IPS-NIHi11 (cell line): ENCODE measurements at places on chromosomes 12 and 14.

GRCh38 chr12:243381-243780 is 19.3 kb downstream of the SLC6A13 start:
- DNase-seq, result no peak

DNA sequence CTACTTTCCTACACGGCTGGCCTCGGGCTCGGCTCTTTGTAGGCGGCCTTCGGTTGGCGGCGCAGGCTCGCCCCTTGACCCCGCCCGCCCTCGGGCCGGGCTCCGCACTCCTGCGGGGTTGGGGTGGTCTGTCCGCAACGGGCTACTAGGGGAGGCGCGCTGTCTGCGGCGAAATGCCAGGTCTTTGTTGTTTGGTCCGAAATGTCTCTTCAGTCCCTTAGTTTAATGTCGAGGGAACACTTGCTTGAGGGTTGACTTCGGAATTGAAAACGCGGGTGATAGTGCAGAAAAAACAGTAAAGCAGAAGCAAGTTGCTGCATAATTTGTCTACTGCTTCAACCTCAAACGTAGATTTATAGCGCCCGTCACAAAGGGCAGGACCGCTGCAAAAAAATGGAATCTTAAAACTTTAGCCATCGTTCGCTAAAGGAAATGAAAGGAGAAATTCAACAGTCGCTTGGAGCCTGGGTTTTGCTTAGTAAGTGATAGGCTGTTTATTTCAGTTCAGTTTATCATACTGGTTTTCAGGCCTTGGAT is 390 bp downstream of the JKAMP start:
- no peak for DNase-seq

- no peak for DNase-seq
These were observed 6.4 kb upstream of the ADSS1 start for GRCh38 chr14:104717646-104718045.

GRCh38 chr14:44901696-44902095 is 60.1 kb downstream of the KLHL28 start:
- no peak for DNase-seq

DNA sequence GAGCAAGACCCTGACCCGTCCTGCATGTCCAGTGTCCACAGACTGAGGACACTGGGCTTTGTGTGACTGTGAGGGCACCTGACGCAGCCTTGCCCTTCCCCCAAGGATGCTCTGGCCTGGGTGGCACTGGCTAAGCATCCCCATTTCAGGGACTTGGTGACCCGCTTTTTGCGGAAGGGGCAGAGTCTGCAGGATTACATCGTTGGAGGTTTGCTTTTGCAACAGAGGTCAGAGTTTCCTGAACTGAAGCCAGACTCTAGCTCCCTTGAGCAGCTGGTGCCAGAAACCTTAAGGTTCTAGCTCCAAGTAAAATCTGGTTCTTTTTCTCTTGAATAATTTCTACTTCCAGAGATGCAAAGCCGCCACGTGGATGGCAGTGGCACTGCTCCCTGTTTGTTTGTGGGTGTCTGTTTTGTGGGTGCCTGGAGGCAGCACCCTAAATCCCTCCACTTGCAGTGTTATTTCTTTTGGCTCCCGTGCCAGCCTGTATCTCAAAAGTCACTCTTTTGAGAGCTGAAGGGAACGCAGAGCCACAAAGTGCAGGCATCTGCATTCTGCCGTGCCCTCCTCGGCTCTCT is 184.7 kb downstream of the TSPAN9 start:
- no peak for DNase-seq

DNA sequence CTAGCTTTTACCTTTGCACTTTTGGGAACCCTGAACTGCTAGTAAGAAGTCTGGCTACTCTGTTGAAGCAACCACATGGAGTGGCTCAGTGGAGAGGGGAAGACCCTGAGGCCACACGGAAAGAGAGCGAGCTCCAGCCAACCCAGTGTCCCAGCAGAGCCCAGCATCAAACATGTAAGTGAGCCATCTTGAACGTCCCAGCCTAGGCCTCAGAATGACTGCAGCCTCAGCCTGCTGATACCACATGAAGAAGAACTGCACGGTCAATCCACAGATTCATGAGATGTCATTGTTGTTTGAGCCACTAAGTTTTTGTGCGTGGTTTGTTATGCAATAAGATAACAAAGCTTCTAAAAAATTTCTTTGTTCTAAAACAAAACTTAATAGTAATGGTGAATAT is 40.2 kb downstream of the TFCP2 start:
- no peak for DNase-seq

DNA sequence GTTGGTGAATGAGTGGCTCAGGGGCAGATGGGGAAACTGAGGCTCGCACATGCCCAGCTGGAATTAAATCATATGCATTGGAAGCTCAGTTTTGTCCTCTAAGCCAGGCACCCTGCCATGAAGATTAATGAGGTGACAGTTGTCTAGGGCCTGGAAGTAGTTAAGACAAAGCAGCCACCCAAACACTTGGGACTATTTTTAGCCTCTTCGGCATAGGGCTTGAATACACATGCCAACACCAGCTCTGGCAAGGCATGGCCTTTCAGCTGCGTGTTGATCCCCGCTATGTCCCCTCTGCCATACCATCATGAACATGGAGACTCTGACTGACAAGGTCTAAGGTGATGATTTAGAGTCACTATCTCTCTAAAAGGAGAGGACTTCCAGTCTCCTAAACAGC is 250.2 kb downstream of the KSR2 start:
- DNase-seq, result no peak

DNA sequence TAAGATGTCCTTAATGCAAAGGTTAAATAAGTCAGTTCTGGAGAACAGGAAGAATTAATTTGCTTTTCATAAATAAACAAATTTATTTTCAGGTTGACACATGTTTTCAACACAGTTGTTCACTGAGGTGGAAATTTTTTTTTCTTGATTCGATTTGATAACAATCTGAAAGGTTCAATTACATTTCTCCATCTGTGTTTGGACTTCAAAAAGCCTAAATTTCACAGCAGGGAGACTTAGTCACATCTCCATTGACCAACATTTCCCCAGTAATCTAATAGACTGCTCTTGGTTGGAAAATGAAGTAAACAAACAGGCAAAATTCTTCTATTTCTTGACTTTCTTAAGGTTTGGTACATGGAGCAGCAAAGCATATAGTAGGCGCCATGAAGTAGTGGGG is 134.9 kb upstream of the CPNE8 start:
- no peak for DNase-seq

DNA sequence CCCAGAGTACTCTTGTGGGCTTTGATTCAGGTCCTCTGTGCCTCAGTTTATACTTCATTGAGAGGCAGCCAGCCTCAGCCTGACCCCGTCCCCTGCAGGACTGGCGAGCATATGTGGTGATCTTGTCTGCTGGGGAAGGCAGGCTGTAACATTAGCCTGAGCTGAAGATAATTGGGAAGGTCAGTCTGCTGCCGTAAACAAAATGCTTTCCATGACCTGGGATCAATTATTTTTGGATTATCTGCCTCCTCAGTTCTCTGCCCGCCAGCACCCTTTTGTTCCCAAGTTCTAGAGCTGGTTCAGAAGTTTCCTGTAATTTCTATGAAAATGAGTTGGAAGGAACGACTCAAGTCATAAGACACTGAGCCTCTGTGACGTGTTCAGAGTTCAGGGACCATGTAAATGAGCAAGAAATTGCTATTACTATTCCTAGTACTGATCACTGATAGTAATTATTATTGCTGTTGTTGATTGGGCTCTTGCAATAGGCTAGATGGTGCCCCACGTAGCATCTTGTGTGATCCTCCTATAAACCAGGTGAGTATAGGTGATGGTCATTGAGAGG is 4.5 kb downstream of the ORAI1 start:
- no peak for DNase-seq

GRCh38 chr12:28998662-28999120 is 150.4 kb upstream of the FAR2 start:
- DNase-seq, result no peak

DNA sequence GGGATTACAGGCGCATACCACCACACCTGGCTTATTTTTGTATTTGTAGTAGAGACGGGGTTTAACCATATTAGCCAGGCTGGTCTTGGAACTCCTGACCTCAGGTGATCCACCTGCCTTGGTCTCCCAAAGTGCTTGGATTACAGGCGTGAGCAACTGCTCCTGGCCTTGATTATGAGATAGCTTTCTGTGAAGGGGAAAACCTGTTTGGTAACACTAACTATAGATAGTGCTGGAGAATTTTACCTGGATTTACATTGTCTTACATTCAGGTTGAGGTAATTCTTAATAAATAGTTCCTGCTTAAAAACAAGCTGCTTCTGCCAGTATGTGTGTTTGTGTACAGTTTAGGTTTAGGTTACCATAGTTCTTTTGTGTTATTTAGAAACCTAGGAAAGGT is 77.1 kb downstream of the MON2 start:
- DNase-seq, result no peak

DNA sequence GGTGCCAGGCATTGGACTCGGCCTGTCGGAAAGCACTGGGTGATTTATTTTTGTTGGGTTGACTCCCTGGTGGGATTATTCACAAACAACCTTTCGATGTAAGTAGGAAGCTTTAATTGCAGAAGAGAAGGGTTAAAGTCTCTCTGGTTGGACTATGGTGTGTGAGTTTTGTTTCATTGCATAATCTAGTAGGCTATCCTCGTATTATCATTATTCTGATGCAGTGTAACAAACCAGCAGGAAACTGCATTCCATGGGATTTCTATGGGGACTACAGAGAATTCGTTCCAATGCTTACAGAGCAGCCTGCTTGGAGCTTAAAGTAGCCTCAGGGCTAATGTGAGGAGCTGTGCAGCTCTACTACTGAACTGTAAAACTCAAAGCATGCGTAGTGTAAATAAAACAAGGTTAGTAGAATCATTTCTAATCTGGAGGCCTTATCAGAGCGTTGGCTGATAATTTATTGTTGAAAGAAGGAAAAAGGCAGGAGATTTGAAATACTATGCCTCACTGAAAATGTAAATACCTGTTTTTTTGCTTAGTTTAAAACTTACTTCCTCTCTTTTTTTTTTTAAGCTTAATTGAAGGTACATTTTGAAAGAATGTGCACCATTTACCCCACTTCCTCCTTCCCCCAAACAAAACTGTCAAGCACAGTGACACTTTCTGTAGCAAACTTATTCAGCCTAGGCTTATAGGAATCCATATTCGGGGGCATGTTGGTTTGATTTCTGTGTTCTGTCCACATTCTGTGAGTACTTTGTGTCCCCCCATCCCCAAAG is 226.7 kb downstream of the NPAS3 start:
- peak; percentile 12 for DNase-seq

GRCh38 chr12:82523996-82524395 is 162.7 kb upstream of the TMTC2 start:
- DNase-seq, result no peak

DNA sequence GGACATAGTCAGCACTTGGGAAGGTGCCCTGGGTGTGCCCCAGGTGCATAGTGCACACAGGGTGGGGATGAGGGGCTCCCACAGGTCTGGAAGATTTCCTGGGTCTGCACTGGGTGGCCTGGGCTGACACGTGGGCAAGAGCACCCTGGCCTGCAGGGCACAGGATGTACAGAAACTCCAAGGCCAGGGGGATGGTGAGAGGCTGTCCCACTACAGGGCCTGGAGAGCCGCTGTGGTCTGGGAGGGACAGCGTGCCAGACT is 35.8 kb upstream of the PPP1R13B start:
- DNase-seq, result no peak

DNA sequence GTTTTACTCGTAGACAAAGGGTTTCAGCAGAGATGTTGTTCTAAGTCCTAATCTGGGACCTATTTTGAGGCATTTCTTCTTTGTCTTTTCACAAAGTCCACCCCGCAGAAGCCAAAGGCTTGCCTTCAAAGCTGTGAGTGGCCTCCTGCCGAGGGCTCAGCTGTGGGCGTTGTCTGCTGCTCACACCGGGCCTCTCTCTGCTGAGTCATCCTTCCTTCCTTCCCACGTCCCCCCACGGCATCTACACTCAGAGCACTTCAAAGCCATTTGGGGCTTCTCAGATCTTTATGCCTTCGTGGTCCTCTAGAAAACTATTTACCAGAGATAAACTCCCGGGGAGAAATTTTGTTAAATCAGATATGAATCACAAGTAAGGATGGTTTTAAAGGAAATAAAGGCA is 115.9 kb upstream of the TMPO start:
- DNase-seq, result peak; percentile 59

DNA sequence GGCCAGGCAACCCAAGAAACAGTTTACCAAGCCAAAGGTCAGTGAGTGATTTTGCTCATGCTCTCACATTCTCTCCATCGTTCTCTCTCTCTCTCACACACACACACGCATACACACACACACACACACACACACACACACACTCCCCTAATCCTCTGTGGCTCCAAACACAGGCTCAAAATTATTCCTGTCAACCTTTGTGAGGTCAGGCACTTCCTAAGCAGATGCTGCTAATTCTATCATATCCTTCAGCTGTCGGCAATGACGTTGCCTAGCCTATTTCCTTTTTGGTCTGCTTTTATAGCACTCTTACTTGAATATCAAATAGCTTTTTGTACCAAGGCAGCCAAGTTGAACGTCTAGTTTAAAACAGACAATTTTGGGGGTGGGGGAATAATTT is 98.9 kb upstream of the EGLN3 start:
- no peak for DNase-seq

GRCh38 chr12:99092100-99092851 is 447.2 kb downstream of the APAF1 start:
- no peak for DNase-seq

- no peak for DNase-seq
These were observed 1.7 kb upstream of the SELPLG start for GRCh38 chr12:108635201-108635996.

- no peak for DNase-seq
These were observed 5.5 kb upstream of the SLC7A7 start for GRCh38 chr14:22820731-22821130.

DNA sequence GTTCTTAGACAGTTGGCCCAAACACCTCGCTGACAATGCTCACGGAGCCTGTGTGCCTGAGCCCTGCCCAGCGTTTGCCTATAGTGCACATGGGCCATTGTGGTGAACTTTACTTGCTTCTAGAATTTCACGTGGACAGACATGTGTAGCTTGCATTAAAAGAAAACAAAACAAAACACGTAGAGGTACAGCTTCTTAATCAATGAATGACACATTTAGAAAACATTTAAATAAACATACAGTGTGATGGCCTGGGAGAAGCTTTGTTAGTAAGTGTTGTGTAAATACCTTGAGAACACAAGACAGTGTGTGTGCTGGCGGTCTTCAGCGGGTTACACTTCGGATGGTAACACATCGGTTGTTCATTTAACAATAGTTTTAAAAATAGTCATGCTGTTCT is 38.1 kb downstream of the SMOC1 start:
- DNase-seq, result no peak

GRCh38 chr14:50953502-50953901 is 9.2 kb upstream of the PYGL start:
- no peak for DNase-seq

- DNase-seq, result no peak
These were observed 10.0 kb upstream of the SERPINA10 start for GRCh38 chr14:94303111-94303510.

DNA sequence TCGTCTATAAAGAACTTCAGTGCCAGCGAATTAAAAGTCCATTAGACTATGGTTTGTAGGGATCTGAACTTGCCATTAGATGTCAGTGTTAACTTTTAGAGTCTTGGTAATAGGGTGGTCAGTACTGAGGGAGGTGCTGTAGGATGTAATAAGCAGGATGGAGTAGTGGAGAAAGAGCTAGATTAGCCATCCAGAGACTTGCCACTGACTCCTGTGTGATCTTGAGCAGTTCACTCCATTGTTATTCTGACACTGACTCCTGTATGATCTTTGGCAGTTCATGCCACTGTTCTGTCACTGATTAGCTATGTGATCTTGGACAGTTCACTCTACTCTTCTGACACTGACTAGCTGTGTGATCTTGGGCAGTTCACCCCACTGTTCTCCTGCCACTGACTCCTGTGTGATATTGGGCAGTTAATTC is 133.6 kb downstream of the TTLL5 start:
- no peak for DNase-seq

- DNase-seq, result no peak
These were observed 30.6 kb upstream of the DLGAP5 start for GRCh38 chr14:55221968-55222367.
